ENCODE measurements at places on chromosomes 1 and 21.

- DNase-seq: no peak
These were observed 46.3 kb downstream of the MRPL37 start for GRCh38 chr1:54246116-54246721.

DNA sequence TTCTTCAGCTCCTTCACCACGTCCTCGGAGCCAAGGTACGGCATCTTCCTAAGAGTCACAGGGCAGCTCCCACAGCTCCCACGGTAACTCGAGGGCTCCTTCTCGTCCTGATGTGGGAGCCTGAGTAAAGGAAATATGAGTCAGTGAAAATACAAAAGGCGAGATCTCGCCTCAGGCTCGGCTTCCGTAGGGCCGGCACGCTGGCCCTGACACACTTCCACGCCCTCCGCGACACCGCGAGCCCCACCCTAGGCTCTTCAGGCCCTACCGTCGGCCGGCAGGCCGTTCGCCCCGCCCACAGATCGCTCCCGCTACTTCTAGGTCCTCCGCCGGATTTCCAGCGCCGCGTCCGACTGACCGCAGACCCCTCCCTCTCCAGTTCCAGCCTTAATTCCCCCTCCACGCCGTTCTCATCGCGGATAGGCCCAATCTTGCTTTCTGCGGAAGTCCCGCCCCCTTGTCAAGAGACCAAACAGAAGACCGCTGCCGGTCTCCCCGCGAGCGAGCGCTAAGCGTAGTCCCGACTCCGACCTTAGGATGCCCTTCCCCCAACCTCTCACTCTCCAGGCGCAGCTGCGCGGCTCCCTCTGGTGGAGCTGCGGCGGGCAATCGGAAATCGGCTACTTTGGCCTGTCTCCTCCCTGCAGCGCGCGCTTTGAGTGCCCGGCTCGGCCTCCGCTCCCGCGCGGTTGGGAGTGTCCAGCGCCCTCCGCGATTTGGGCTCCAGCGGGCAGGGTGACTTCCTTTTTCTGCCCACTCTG is at the start of the genes AP4B1 and DCLRE1B:
TSS of gene AP4B1 (minus strand) at position 126 of the 761 bp plus-strand sequence. CDS start at position 44, 82 bp downstream.
TSS of gene DCLRE1B (plus strand) at position 653 of the 761 bp plus-strand sequence. CDS start 261 bp downstream, outside the sequence.
- peak; percentile 96 for DNase-seq

GRCh38 chr1:228267962-228268880 is 60.4 kb downstream of the OBSCN start:
- DNase-seq: no peak

GRCh38 chr21:37389456-37389855 is 22.9 kb downstream of the DYRK1A start:
- no peak for DNase-seq

DNA sequence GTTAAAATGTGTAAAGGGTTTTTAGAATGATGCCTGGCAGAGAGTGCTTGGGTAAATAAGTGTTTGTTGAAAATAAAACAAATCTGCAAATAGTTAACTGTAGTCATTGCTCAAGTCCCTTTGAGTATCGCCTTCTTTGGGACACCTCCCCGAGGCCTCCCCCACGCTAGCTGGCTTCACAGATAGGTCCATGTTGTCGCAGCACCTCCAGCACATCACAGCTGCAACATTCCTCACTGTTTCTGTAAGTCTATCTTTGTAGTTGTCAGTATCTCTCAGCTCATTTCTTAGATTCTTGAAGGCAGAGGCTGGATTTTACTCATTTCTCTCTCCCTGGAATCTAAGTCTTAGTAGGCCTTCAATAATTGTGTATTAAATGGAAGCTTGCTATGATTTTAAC is 1.6 kb upstream of the STUM start:
- no peak for DNase-seq

DNA sequence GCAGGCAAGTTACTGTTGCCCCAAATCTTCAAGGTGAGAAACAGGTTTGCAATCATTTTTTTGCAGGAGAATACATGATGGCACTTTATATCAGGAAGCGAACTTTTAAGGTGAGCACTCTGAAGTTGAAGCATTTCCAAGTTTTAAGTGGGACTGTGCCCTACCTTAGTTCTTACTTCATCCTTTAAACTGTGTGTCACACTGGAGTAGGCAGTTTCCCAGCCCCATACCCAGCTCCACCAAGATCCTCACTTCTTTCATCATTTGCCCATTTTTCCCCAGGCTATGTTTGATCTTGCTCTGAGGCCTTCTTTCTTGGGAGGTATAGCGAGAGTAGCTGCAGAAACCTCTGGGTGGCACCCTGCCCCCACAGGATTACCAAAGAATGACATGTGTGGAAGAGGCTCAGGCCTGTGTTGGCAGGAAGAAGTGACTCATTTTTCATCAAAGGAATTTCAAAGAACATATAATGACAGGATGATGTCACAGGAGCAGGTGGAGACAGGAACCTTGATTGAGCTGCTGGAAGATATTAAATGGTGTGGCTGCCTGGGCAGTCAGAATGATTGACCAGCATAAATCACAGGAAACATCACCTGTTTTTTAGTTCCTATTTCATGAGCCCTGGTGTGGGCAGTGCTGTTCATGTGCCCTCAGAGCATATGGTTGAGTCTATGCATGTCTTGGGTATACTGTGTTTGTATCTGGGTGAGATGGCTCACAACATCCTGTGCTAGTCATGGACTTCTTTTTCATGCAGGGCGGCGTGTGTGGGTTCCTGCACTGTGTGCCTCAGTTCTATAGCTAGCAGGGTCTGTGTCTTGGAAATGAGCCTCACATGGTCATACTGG is 20.8 kb upstream of the MACF1 start:
- DNase-seq: peak; percentile 86

- no peak for DNase-seq
These were observed 35.7 kb upstream of the EPS8L3 start for GRCh38 chr1:109799445-109799844.

DNA sequence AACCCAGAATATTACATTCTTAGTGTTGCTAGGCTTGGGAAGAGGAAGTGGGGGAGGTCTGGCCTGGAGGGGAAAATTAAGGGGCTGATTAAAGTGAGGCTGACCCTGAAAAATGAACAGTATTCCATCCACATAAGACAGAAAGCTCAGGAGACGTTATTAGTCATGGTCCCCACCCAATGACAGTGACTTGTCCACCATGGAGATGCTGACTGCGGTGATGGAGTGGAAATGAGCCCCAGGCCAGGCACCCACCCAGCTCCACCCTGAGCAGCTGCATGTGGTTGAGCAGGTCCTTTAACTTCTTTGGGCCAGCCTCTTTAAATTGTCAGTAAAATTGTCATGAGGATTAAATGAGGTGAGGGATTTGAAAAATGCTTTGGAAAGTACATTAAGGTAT is 1.4 kb upstream of the SPRR4 start:
- DNase-seq: no peak

DNA sequence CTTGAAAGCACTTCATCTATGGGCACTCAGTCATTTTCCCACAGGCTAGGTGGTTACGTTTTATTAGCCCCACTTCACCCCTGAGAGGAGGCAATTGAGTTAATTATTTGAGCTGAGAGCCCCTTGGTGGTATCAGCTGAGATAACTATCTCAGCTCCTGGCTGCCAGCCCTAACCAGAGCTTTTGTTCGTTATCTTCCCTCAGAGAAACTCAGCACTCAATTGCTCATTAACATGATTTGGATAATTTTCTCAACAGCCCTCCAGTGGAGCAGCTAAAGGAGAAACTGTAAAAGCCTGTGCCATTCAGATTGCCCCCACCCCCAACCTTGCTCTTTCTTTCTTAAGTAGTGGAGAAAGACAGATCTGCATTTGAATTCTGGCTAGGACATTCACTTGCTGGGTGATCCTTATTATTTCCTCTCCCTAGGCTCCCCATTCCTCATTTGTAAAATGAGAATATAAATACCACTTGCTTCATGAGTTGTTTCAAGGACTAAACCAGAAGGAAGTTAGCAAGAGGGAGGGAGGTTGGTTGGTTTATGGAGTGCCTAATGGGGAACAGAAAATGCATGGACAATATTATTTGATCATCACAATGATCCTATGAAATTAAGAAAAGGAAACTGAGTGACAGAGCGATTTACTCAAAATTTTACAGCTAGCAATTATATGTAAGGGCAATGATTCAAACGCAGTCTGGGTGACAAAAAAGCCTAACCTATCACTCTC is 218.7 kb upstream of the FGGY start:
- no peak for DNase-seq

DNA sequence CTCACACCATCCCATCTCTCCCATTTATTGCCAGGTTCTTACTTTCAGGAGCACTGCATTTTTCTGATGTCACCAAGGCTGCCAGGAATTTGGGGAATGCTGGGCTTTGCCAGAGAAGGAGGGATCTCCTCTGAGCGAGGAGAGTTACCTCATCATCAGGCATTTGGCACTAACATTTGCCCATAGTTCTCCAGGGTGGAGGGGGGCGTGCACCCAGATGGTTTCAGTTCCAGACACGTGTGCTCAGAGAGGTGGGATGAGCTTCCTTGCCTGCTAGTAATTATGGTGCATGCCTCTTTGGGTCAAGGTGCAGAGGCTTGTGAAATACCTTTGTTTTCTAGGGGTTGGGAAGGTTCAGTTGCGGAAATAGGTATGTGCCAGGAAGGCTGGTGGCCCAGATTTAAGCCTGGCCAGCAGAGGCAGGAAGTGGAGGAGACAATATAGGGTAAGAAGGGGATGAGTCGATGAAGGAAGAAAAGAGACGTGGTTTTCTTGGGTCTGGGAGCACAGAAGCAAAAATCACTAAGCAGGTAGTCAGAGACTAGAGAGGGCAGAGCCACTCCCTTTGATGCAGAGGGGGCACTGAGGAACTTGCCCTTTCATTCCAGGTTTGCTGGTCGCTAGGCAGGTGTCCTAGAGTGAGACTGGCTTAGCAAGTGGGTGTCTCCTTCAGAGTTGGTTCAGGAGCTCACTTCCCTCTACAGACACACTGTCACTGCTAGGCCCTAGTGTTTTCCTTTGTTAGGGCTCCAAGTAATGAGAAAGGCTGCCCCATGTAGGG is 7.2 kb downstream of the TUFT1 start:
- no peak for DNase-seq

- DNase-seq: no peak
These were observed 368.8 kb upstream of the C1orf174 start for GRCh38 chr1:4268889-4269284.

DNA sequence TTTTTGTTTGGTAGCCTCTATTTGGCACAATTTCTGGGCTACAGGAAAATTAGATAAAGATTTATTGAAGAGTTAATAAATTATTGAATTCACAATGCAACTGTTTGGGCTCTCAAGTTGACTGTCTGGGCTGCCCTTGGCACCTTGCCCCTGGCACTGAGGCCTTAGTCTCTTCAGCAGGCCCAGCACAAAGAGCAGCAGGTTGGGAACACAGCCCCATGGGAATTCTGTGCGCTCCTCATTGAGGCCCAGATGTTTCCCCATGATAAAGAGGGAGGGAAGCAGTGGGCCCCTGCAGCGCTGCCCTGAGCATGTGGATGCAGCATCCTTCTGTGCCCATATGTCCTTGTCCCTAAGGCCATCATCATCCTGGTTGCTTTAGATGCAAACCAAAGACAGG is 2.9 kb downstream of the CRNN start:
- DNase-seq: no peak

GRCh38 chr1:89545264-89546038 is 20.8 kb downstream of the LRRC8B start:
- peak; percentile 49 for DNase-seq

- DNase-seq: no peak
These were observed 88.4 kb upstream of the PDE4B start for GRCh38 chr1:65704318-65704717.

GRCh38 chr1:207186503-207186902 is 82.5 kb downstream of the C4BPA start:
- DNase-seq: no peak

DNA sequence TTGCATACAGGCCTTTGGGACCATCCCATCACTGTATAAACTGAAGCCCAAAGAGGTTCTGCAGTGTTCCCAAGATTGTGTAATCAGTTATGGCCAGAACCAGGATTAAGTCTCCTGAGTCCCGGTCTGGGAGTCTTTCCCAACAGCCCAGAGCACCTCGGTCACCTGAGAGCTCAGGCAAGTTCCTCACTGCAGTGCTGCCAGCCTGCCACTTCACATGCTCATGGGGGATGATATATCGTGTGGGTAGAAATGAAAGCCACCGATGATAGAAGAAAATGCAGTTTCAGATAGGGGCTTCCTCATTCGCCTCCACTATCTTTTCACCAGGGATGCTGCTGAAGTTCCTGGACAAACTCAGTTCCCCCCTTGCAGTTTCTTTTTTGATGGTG is 30.4 kb downstream of the FHAD1 start:
- DNase-seq: no peak

DNA sequence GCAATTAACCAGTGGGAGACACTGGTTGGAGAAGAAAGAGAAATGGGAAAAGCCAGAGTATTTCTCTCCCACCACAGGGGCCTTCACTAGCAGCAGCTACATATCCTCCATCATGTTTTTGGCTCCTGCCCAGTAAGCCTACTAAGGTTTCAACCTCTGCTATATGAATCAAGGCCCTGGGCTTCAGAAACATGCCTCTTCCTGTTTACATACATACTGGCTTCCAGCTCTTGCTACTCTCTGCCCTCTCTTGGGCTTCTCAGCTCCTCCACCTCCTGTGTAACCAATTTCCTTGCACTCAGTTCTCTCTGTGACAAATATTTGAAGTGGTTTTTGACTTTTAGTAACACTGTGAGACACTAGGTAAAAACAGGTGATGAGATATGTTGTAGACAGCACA is 80.8 kb downstream of the LRRC7 start:
- no peak for DNase-seq

- DNase-seq: peak; percentile 41
These were observed 3.4 kb upstream of the PEX10 start for GRCh38 chr1:2415801-2416208.

DNA sequence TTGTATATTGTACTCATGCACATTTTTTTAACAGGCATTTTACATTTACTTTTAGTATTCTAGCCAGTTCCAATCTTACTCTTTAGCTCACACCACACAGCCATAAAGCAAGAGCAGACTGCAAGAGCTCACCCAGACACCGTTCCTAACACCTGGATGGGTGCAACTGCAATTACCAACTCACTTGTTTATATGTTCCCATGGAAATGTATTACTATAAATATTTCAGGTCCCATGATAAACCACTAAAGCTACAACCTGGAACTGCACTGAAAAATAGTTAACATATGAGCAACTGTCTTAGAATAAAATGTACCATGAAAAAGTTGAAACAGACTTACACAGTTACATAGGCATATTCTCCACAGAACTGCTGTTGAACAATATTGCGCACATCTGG is 30.8 kb downstream of the USP48 start:
- no peak for DNase-seq

- DNase-seq: no peak
These were observed 168.9 kb upstream of the HMCN1 start for GRCh38 chr1:185565302-185565701.

- DNase-seq: no peak
These were observed 33.7 kb upstream of the NEK7 start for GRCh38 chr1:198123133-198123532.
